Uterus (tissue), 4 donors: ENCODE measurements at places on chromosomes 5 and 9.

- no peaks in the 10 kb centered on the region for H3K4me1 ChIP-seq
- no peak overlapping the region for H3K27ac ChIP-seq
- no peak for DNase-seq
- no peaks in the 10 kb centered on the region for H3K36me3 ChIP-seq
- no peak overlapping the region for H3K4me3 ChIP-seq
Observed at GRCh38 chr9:5559659-5560058, 49.3 kb downstream of the PDCD1LG2 start.

- peak overlapping the region; percentile 20 for H3K4me3 ChIP-seq
- no peaks in the 10 kb centered on the region for H3K36me3 ChIP-seq
- no peak for DNase-seq
- H3K27me3 ChIP-seq: no peaks in the 10 kb centered on the region
Observed at GRCh38 chr9:95057101-95057500, 260.4 kb downstream of the FANCC start.

DNA sequence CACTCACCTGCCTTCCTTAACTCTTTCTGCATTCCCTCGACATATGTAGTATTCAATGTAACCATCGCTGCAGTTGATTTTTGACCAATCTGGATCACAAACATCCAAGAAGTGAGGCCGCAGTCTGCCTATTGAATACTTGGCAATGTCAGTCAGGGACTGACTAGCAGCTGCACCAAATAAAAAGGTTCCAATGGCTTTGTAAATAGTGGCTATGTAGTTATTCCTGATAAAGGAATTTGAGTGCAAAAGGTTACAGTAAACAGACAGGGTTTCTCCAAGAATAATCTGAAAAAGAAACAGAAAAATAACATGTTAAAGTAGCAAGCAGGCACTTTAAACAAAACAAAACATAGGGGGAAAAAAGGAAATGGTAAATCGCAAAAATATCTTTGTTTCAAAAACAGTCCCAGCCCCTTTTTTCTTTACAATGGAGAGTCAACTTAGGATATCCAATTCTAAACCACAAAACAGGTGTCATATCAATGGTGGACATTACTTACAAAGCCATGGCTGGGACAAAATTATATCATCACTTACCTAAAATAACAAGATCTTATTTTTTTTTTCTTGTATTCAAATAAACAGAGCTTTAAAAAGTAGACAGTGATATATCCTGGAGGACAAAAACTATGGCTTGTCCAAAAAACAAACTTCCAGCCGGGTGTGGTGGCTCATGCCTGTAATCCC is 66.8 kb downstream of the PLPP1 start:
- H3K27ac ChIP-seq: peak overlapping the region; percentile 57
- no peaks in the 10 kb centered on the region for H3K4me1 ChIP-seq
- DNase-seq: no peak
- no peaks in the 10 kb centered on the region for H3K36me3 ChIP-seq

DNA sequence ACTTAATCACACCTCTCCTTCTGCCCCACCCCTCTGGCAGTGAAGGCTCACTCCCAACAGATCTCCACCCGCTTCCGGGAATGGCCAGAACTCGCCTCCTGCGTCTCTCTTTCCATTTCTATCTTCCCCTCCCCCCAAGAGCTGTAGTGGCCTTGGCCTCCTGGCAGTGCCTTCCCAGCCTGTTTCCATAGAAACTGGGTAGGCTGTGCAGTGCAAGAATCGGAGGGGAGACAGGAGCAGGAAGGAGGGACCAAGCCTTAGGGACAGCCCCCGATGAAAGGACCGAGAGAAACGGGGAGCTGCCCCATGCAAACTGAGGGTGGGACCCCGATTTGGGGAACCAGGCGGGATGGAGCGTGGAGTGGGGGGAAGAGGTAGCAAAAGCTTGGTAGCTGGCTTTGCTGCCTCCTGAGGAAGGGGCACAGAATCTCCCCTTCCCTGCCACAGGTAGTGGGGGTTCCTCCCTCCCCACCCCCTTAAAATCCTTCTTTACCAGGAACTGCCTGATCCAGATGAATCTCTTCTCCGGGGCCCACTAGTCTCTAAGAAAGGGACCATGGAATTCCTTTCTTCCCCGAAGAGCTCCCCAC is 4.5 kb upstream of the PCDH1 start:
- H3K4me3 ChIP-seq: no peak overlapping the region
- H3K4me1 ChIP-seq: no peaks in the 10 kb centered on the region
- H3K27me3 ChIP-seq: peaks cover 3% of the 10 kb centered on the region
- no peaks in the 10 kb centered on the region for H3K36me3 ChIP-seq

DNA sequence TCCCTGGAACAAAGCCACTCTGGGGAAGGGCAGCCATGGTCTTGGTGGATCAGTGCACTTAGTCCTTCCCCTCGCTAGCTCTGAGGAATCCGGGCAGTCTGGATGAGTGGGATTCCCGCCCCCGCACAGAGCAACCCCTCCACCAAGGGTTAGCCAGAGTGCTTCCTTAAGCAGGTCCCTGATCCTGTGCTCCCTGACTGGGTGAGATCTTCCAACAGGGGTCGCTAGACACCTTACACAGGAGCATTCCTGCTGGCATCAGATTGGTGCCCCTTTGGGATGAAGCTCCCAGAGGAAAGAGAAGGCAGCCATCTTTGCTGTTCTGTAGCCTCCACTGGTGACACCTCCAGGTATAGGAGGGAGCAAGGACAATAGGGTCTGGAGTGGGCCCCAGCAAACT is 228.8 kb downstream of the AP3B1 start:
- DNase-seq: no peak
- no peak overlapping the region for H3K4me3 ChIP-seq
- no peaks in the 10 kb centered on the region for H3K36me3 ChIP-seq
- no peak overlapping the region for H3K27ac ChIP-seq
- H3K4me1 ChIP-seq: no peaks in the 10 kb centered on the region
- H3K27me3 ChIP-seq: no peaks in the 10 kb centered on the region

DNA sequence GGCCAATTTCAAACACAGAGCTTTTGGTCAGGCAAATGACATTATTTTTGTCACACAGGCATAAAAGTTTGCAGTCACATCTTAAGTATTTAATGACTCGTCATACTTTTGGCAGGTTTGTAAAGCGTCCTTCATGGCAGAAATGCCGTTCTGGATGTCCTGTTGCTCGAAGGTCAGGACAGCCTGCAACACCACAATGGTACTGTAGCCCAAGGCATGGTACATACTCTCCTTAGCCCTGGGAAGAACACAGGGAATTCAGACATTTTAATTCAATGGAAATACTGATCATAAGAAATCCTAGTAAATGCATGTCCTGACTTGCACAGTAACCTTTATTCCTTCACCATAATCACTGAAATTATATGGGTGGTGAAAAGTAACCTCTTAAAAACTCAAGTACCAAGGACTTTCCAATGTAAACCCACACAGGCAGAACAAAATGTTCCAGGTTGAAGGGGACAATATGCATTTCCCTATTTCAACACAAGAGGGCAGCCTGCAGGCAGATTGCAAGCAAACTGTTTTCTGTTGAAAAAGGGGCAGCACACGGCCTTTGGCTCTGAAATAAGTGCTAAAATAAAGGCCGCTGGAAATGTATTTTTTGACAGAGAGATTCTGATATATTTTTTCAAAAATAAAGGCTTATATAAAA is 95.7 kb downstream of the TTC39B start:
- H3K27me3 ChIP-seq: no peaks in the 10 kb centered on the region
- H3K36me3 ChIP-seq: no peaks in the 10 kb centered on the region
- DNase-seq: peak; percentile 52
- H3K4me1 ChIP-seq: no peaks in the 10 kb centered on the region
- H3K4me3 ChIP-seq: no peak overlapping the region
- H3K27ac ChIP-seq: peak overlapping the region; percentile 23

- DNase-seq: no peak
- no peak overlapping the region for H3K27ac ChIP-seq
- H3K4me3 ChIP-seq: peak overlapping the region; percentile 39
Observed at GRCh38 chr5:32711681-32712480, 760 bp downstream of the NPR3 start.

- no peaks in the 10 kb centered on the region for H3K27me3 ChIP-seq
- H3K4me3 ChIP-seq: no peak overlapping the region
- no peak for DNase-seq
- no peaks in the 10 kb centered on the region for H3K4me1 ChIP-seq
- H3K36me3 ChIP-seq: no peaks in the 10 kb centered on the region
Observed at GRCh38 chr5:148214665-148215185, 11.9 kb downstream of the SPINK6 start.

DNA sequence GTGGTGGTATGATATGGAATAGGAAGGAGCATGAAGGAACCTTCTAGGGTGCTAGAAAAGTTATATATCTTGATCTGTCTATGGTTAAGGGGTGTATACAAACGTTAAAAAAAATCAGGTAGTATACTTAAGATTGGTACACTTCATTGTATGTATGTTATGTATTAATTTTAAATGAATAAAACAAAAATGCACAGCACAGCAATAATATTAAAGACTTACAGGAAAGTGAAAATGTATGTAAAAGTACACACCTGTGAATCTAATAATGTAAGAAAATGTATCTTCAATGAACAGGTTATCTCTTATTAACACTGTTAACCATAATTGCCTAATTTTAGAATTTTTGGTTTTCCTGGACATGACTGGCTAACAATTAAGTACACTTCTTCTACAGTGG is 77.2 kb downstream of the HMGCR start:
- H3K36me3 ChIP-seq: no peaks in the 10 kb centered on the region
- H3K4me1 ChIP-seq: no peaks in the 10 kb centered on the region
- H3K27ac ChIP-seq: no peak overlapping the region
- no peak for DNase-seq

DNA sequence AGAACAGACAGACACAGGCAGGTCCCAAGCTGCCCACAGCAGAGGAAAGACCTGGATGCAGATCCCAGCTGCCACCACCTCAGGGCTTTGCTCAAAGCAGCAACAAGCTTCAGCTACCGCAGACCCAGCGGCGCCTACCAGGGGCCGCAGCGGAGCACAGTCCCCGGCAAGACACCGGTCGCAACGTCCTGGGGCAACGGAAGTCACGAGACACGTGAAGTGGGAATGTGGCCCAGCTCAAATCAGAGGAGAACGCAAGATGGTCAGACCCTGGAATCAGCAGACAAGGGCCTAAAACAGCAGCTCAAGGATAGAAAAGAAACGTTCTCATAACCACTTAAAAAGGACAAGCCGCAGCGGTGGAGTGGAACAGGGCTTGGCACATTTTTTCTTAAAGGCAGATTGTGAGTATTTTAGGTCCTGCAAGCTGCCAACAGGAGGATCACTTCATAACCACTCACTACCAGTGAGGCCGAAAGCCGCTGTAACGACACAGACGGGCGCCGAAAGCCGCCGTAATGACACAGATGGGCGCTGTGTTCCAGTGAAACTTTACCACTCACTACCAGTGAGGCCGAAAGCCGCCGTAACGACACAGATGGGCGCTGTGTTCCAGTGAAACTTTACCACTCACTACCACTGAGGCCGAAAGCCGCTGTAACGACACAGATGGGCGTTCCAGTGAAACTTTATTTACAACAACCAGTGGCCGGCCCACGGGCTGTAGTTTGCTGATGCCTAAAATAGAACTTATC is 21.7 kb downstream of the SLC9A3 start:
- H3K27me3 ChIP-seq: no peaks in the 10 kb centered on the region
- H3K36me3 ChIP-seq: no peaks in the 10 kb centered on the region
- no peak for DNase-seq
- H3K27ac ChIP-seq: no peak overlapping the region
